ENCODE measurements at places on chromosomes 4 and X. TPM values are rescaled to one million over a fixed set of nuclear protein-coding genes. Genes with fewer than 3 reads are reported as not detected.

SMR3B gene
- total RNA-seq: not detected

PAGE2B gene
- total RNA-seq: 0.92 TPM

FSTL5 gene
- 0.55 TPM for total RNA-seq

RHOXF1 gene
- total RNA-seq: not detected

NPY5R gene
- 4.5 TPM for total RNA-seq

GPR143 gene
- 11.7 TPM for total RNA-seq

ARHGAP36 gene
- total RNA-seq: 0.09 TPM

SPANXC gene
- total RNA-seq: not detected

TKTL1 gene
- total RNA-seq: 0.53 TPM

FOXR2 gene
- not detected for total RNA-seq

PAK3 gene
- 4.8 TPM for total RNA-seq

FAM236A gene
- not detected for total RNA-seq

SMAD1 gene
- total RNA-seq: 14.1 TPM

ARMCX2 gene
- 127 TPM for total RNA-seq

IL3RA gene
- not detected for total RNA-seq

TEX13B gene
- 3.4 TPM for total RNA-seq

ADGRG2 gene
- total RNA-seq: 8.2 TPM

SSX2 gene
- 0.33 TPM for total RNA-seq

LDOC1 gene
- 25.7 TPM for total RNA-seq

ZNF280C gene
- total RNA-seq: 12.1 TPM

G6PD gene
- total RNA-seq: 64.7 TPM

MSN gene
- 130 TPM for total RNA-seq

PCDH7 gene
- total RNA-seq: 2.4 TPM

SERPINA7 gene
- total RNA-seq: not detected

ZCCHC18 gene
- 2.6 TPM for total RNA-seq

GYG2 gene
- 52.8 TPM for total RNA-seq

FAM133A gene
- 0.16 TPM for total RNA-seq

CXXC4 gene
- total RNA-seq: 2.4 TPM

FGA gene
- total RNA-seq: 5.9 TPM

PNMA6E gene
- total RNA-seq: not detected

PPP1R2C gene
- not detected for total RNA-seq

INTS6L gene
- 6.5 TPM for total RNA-seq

CFAP99 gene
- 0.41 TPM for total RNA-seq

MRPL1 gene
- total RNA-seq: 25.7 TPM

UVSSA gene
- 40.4 TPM for total RNA-seq

TMEM47 gene
- total RNA-seq: 15.7 TPM

IQCM gene
- not detected for total RNA-seq

CC2D2A gene
- total RNA-seq: 10.2 TPM

TKTL2 gene
- not detected for total RNA-seq

AVPR2 gene
- total RNA-seq: not detected

HS3ST1 gene
- 0.44 TPM for total RNA-seq

COX7B gene
- total RNA-seq: 285 TPM

SPACA5 gene
- total RNA-seq: not detected

CSAG2 gene
- total RNA-seq: not detected

BANK1 gene
- total RNA-seq: 0.68 TPM

NAP1L2 gene
- 15.9 TPM for total RNA-seq

GRPR gene
- 18.0 TPM for total RNA-seq

SMIM31 gene
- not detected for total RNA-seq

SPP1 gene
- total RNA-seq: 56.6 TPM

CSN1S1 gene
- total RNA-seq: not detected

All from WTC11 (cell line).